ENCODE measurements at places on chromosomes 13 and 19. TPM values are rescaled to one million over a fixed set of nuclear protein-coding genes. Genes with fewer than 3 reads are reported as not detected.

The C19orf25 gene
- 18.6 TPM for polyA plus RNA-seq

The TTC9B gene
- polyA plus RNA-seq = 0.14 TPM

The NLRP7 gene
- polyA plus RNA-seq = not detected

The S1PR2 gene
- polyA plus RNA-seq = 44.4 TPM

The ZNF816 gene
- polyA plus RNA-seq = 16.9 TPM

The ZNF730 gene
- 8.9 TPM for polyA plus RNA-seq

The TMC4 gene
- polyA plus RNA-seq = 39.7 TPM

- peak; percentile 90 for DNase-seq
Observed at GRCh38 chr13:76885203-76886004, 801 bp downstream of the KCTD12 start.

DNA sequence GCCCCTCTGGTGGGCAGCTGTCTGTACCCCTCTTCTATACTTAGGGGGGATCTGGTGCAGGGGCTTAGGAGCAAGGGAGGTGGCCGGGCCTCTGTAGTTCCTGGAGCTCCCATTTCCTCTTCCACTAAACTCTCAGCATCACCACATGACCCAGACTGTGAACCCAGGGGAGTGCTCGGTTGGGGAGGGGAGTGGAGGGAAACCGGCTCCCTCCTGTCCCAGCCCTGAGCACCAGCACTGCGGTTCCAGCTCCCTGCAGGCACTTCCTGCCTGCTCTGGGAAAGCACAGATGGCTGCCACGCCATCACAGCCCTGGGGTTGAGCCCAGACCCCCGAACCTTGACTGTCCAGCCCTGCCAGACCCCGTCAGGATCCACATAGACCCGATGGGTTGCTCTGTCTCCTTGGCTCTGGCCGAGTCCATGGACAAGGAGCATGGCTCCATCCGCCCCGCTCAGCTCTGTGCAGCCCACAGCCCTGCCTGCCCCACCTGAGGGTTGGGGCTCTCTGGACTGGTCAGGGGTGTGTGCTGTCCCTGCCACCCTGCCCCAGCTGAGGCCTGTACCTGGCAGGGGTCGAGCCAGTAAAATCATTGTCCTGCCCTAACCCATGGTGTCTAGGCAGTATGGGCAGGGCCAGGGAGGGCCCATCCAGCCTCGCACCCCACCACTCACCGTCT is 36.0 kb upstream of the SLC7A10 start:
- no peak for DNase-seq

- no peak for DNase-seq
Observed at GRCh38 chr13:112880221-112880641, 88.8 kb upstream of the MCF2L start.

DNA sequence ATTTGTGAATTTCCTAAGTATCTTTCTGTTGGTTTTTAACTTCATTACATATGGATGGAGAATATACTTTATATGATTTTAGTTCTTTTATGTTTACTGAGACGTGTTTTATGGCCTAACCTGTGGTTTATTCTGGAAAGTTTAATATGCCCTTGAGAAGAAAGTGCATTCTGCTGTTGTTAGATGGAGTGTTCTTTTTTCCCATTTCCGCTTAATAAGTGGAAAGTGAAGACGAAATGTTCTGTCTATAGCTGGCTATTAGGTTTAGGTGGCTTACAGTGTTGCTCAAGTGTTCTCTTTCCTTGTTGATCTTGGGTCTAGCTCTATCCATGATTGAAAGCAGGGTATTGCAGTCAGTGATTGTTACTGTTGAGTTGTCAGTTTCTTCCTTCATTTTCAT is 17.2 kb upstream of the TIMM50 start:
- no peak for DNase-seq

GRCh38 chr13:95955255-95955654 is 97.9 kb downstream of the UGGT2 start:
- DNase-seq = no peak

GRCh38 chr19:30022659-30023058 is 80.6 kb downstream of the URI1 start:
- DNase-seq = no peak

DNA sequence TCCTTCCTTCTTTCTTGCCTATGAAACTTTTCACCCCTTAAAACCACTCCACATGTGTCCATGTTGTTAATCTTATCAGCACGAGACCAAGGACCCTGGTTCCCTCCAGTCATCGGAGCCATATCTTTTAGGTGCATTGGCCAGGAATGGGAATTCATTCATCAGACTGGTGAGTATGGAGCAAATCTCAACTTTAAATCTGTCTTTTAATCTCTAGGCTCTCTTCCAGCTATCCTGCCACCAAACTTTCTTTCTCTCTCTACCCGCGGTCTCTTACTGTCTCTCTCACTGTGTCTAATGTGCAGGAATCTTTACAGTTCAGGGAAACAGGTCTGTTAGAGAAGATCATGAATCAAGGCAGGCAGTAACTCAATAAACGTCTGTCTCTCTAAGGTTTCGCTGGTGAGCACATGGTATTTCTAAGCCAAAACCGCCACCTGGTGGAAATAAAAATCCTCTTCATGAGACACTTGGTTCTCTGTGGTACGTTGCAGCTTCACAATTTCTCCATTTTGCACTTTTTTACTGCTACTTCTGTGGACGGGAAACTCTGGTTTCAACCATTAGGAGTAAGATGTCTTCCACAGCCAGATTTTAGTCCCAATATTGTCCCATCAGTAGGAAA is 16.1 kb downstream of the LGALS16 start:
- no peak for DNase-seq

GRCh38 chr19:34808566-34808965 is 35.6 kb upstream of the ZNF599 start:
- DNase-seq = no peak

DNA sequence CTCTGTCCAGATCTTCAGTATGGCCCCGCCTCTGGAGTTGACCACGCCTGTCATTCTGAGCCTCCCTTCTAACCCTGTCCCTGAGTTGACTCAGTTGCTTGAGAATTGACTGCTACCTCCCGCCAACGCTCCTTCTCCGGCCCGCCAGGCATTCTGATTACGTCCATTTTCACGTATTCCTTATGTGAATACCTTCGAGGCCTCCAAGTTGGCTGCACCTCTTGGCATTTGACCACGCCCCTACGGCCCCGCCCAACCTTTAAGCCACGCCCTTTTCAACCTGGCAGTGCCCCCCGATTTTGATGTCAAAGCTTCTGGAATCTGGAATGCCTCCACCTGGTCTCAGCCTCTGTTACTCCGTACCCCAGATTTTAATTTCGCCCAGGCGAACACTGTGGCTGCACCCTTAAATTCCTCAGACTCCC is 1.7 kb upstream of the EML2 start:
- DNase-seq = no peak

GRCh38 chr19:2237869-2238153 is 1.2 kb downstream of the SF3A2 start:
- no peak for DNase-seq

DNA sequence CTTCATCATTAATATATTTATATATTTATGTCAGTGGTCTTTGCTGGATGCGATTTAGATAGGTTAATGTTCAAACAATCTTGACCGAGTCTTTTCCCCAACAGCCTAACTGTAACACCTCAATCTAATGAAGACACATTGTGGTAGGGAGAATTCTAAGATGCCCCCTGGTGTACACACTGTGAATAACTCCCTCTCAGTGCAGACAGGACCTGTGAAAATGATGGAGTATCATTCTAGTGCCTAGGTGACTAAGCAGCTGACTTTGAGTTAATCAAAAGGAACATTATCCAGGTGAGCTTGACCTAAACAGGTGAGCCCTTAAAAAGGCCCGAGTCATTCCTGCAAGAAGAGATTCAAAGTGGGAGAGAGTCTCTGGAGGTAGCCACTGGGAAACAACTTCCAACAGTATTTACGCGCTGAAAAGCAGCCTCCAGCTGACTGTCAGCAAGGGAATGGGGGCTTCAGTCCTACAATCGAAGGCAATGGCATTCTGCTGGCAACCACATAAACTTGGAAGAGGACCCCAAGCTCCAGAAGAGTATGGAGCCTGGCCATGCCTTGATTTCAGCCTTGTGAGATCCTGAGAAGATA is 28.0 kb upstream of the KBTBD7 start:
- no peak for DNase-seq

DNA sequence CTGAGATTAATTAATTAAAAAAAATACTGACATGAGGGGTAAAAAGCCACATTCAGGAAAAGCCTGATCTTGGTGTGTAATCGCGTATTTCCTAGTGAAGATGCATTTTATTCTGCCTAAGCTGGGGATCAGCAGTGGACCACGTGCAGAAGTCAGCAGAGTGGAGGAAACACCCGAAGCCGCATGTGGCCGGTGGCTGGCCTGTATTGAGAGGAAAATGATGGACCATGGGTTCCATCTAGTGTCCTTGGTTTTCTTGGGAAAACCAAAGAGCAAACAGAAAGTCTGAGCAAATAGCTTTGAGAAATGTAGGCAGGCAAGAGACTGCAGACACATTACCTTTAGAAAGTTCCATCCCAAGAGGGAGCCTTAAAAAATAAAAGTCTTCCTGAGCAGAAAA is 23.7 kb upstream of the SHISA2 start:
- no peak for DNase-seq

GRCh38 chr19:56144831-56145230 is 3.7 kb downstream of the ZNF444 start:
- DNase-seq = no peak

DNA sequence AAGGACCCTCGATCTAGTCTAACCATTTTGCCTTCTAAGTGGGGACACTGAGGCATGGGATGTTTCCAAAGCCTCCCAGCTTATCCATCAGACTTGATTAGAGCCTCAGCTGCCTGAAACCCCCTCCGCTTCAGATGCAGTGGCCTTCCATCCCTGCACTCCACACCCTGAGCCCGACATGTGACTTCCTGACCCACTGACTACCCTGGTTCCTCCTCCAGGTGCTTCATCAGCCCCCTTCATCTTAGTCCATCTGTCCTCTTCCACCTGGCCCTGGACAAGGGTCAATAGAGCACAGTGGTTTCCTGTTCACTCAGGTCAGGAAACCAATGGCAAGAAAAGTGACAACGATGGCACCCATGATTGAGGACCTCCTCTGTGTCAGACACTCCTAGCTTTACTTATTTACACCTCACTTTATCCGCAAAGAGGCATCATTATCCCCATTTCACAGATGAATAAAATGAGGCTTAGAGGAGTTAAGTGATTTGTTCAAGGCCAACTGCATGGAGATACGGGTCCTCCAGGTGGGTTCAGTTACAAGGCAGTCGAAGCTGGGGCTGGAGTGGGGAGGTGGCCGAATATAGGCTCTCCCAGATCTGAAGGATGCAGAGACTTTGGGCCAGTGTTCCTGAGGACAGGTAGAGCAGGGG is 81.6 kb upstream of the TM9SF2 start:
- DNase-seq = no peak

- no peak for DNase-seq
Observed at GRCh38 chr19:4103080-4103433, 20.9 kb downstream of the MAP2K2 start.

All from left lung (tissue), 14 donors.